ENCODE measurements at places on chromosomes 4 and X.
A peak's percentile ranks its signal among the peaks of the same experiment; 100 is the strongest.

DNA sequence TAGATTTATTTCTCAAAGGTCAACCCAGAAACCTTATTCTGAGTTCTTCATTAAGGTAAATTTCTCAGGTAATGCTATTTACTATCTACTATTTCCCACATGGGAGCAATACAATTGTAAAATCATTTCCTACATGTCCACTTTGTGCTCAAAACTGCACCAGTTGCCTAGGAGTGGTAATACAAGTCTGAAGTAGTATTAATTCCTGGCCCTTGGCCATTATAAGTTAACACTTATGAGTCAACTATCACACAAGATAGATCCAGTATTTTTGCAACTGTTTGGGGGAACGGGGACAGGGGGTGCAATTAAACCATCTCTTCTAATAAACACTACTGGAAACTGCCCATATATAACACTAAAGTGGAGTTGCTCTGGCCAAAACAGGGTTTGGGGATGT, 48.9 kb downstream of the ACSL4 start:
- DNase-seq = no peak

GRCh38 chrX:154800478-154801210, 4.6 kb downstream of the MPP1 start:
- no peak for DNase-seq

DNA sequence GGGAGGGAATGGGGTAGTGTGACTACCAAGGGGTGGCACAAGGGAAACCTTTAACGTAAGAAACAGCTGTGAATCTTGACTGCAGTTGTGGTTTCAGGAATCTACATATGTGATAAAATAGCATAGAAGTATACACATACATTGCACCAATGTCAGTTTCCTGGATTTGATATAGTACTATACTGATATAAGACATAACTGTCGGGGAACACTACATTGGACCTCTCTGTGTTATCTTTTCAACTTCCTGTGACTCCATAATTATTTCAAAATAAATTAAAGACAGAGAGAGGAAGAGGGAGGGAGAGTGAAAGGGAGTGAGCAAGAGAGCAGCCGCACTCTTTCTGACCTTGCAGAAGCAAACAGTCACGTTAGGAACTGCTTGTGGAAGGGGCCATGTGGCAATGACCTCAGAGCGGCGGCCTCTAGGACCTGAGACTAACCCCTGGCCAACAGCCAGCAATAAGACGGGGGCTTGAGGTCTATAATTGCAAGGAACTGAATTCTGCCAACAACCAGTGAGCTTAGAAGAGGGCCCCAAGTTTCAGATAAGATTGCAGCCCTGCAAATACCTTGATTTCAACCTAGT, 47.4 kb downstream of the NALF2 start:
- DNase-seq = no peak

GRCh38 chr4:3346146-3346545, 53.3 kb downstream of the RGS12 start:
- peak; percentile 71 for DNase-seq

DNA sequence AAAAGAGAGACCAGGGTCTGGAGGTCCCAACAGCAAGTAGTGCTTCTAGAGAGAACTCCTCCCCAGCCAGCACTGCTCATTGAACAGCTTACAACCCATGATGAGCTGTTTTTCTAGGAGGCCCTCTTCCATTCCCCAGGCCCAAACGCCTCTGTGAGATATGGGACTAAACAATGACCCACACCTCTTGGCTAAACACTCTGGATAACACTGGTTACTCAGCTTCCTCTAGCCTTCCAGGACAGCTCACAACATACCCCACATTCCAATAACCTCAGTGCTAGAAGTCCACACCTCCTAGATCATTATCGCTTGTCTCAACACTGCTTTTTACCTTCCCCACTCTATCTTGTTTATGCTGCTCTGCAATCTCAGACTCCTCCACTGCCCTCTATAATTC, 35.4 kb upstream of the PGRMC2 start:
- DNase-seq = no peak

DNA sequence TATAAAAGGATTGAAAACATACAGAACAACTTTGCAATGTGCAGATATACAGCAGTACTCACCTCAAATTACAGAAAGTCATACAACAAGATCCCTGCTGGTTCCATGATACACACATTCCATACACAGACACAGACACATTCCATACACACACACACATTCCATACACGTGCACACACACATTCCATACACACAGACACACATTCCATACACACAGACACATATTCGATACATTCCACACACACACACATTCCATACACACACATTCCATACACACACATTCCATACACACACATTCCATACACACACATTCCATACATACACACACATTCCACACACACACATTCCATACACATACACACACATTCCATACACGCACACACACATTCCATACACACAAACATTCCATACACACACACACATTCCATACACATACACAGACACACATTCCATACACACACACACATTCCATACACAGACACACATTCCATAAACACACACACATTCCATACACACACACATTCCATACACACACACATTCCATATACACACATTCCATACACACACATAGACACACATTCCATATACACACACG, 13.7 kb downstream of the LINC00632 start:
- DNase-seq = no peak
